ENCODE measurements at places on chromosomes 4 and X.
A peak's percentile ranks its signal among the peaks of the same experiment; 100 is the strongest.

DNA sequence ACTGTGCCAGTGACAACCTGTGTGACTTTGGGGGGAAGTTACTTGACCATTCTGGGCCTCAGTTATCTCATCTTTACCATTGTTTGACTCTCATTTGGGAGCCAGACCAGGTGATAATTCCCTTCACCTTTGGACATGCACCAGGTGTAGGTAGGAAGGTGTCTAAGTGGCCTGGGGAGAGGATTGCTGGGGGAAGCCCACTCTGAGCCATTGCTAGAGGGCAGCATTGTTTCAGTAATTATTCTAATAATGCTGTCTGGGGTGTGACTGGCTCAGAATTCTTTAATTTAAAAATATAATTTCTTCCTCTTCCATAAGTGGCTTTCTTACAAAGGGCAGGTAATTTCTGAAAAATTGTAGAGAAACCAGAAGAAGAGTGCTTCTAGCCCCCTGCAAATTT, 104.3 kb downstream of the RTL9 start:
- DNase-seq, result no peak

DNA sequence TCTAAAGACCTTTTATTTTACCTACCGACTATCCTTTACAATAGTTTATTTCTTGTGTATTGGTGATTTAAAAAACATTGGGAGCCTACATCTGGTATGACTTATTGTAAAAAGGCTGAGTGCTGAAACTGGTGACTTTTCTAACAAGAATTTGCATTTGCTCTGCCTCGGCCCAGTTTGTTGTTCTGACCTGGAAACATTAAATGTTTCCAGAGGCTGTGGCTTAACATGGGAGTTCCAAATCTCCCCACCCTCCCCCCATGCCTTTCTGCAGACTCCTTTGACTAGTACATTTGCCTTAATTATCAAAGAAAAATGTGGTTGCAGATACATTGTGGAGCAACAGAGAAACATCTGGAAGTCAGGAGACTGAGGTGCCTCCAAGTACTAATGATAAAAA, 39.8 kb downstream of the SPCS3 start:
- peak; percentile 43 for DNase-seq

- DNase-seq, result no peak
Observed at GRCh38 chr4:108166441-108167315, 2.1 kb downstream of the LEF1 start.

GRCh38 chr4:53928825-53929224, 135.6 kb downstream of the CHIC2 start:
- DNase-seq, result peak; percentile 73

DNA sequence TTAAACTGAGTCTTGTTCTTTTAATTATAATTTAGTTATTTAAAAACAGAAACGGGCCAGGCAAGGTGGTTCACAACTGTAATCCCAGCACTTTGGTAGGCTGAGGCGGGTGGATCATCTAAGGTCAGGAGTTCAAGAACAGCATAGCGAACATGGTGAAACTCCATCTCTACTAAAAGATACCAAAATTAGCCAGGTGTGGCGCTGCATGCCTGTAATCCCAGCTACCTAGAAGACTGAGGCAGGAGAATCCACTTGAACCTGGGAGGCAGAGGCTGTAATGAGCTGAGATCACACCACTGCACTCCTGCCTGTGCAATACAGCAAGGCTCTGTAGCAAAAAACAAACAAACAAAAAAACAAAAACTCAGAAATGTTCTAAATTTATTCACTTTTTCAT, 852.9 kb downstream of the TECRL start:
- DNase-seq, result no peak

DNA sequence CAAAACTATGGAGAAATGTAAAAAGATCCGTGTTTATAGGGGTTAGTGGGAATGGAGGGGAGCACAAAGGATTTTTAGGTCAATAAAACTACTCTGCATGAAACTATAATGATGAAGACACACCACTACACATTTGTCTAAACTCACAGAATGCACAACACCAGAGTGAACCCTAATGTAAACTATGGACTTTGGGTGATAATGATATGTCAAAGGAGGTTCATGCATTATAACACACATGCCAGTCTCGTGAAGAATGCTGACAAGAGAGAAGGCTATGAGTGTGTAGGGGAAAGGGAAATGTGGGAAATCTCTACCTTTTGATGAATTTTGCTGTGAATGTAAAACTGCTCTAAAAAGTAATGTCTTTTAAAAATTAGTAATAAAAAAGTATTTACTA, 183.3 kb downstream of the MAB21L2 start:
- no peak for DNase-seq

- peak; percentile 93 for DNase-seq
Observed at GRCh38 chrX:12447448-12448064, 309.3 kb downstream of the FRMPD4 start.

- DNase-seq, result peak; percentile 10
Observed at GRCh38 chrX:1222531-1223241, 10.2 kb upstream of the CRLF2 start.

GRCh38 chr4:108360754-108361445, 192.2 kb upstream of the LEF1 start:
- peak; percentile 85 for DNase-seq
